ENCODE measurements at places on chromosomes 11 and 22.
A peak's percentile ranks its signal among the peaks of the same experiment; 100 is the strongest.

GRCh38 chr11:64533501-64533900 lies 57.5 kb upstream of the SLC22A12 start:
- no peak for DNase-seq

DNA sequence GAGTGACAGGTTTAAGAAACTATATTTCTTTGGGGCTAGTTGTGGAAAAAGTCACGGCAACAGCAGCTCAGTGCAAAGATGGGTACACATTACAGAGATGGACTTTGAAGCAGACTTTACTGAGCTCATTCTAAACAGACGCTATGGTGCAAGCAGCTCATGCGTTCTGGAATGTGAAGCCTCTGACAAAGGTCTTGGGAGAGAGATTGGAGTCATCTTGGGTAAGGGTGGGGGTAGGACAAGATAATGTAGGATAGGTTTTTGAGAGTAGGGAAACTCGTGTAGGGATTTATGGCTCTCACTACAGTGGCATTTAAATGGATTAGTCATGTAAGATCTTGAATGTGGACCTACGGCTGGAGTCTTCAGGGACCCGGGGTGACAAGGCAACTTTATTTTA lies 36.2 kb upstream of the CLMP start:
- no peak for DNase-seq

- DNase-seq = no peak
Measured at GRCh38 chr22:50361688-50362087, 18.6 kb downstream of the PPP6R2 start.

- DNase-seq = no peak
Measured at GRCh38 chr11:113828191-113828590, 47.2 kb downstream of the USP28 start.

DNA sequence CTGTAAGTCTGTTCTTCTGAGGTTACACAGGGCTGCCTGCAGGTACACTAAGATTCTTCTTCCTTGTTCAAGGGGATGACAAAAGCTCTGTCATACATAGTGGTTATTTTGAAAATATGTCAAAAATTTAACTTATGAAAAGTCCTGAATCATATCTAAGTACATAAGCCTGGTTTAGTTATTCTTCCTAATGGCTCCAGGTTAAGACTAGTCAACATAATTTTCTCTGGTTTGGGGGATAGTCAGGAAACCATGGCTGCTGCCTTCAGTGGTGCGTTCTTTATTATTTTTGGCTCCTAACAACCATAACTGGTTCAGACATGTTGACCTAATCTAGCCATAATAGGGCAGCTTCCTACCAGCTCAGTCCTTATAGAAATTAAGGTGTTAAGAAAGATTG lies 257.4 kb upstream of the DDI1 start:
- peak; percentile 35 for DNase-seq

- no peak for DNase-seq
Measured at GRCh38 chr22:38549101-38549894, 20.7 kb downstream of the DMC1 start.

DNA sequence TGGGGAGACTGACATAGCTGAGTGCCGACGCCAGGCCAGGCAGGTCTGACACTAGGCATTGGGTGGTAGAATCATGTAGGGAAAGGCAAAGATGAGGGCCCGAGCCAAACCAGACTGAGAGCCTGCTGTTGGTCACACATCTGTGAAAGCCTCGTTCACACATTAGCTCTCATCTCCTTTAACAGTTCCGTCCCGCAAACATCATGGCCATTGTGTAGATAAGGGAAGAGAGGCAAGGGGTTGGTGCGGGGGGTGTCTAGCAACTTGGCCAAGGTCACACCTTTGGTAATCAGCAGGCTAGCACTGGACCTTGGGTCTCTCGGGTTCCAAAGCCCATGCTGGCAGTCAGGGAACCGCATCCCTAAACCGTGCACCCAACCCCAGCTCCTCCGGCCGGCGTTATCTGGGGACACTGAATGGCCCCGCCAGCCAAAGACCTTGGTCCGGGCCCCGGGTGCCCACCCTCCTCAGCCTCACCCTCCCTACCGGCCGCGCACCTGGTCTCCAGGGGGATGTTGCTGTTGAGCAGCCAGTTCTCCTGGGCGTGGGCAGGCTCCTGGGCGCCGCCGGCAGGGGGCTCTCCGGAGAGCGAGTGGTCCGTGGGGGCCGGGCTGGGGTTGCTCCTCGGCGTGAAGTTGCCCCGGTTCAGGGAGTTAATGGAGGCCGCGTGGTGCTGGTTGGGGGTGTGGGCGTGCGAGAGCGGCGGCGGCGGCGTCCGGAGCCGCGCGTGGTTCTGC lies 328.3 kb upstream of the NARS2 start:
- DNase-seq = no peak

DNA sequence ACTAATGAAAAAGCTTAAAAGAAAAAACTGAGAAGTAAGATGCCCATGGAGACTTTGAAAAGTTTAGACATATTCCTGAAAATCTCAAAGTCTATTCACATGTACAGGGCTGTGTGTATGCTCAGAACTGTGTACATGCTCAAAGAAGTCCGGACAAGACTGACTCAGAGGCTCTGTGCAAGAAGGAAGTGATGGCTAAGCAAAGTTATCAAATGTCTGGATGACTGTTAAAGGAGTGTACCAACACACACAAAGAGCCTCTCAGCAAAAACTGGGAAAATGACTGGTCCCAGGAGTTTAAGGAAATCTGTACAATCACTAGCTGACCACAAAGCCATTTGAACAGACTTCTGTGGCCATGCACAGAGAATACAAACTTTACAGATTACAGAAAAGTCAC lies 33.1 kb upstream of the ARHGAP32 start:
- peak; percentile 72 for DNase-seq

- DNase-seq = no peak
Measured at GRCh38 chr11:119472856-119473222, 49.9 kb upstream of the THY1 start.

- DNase-seq = no peak
Measured at GRCh38 chr11:44364596-44364995, 54.7 kb upstream of the ALX4 start.

DNA sequence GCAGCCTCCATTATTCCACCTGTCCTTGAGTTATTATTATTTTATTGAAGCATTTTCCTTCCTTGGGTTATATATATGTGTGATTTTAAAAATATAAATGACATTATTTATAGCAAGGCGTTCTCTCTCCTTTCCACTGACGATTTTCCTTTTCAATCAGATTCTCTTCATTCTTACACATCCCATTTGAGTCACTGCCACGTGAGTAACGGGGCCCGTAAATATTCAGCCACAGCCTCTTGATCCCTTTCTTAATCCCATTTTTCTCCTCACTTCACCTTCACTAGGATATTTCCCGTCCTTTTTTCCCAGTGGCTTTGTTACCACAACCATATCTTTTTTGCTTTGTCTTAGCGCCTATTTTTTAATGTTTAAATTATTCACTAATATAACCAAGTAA lies 396.2 kb downstream of the NTM start:
- DNase-seq = no peak

GRCh38 chr11:2196970-2197770 lies 25.6 kb upstream of the TH start:
- peak; percentile 56 for DNase-seq

GRCh38 chr22:47225931-47226633 lies 463.6 kb downstream of the TBC1D22A start:
- no peak for DNase-seq

GRCh38 chr11:133563505-133564025 lies 31.3 kb upstream of the OPCML start:
- no peak for DNase-seq

DNA sequence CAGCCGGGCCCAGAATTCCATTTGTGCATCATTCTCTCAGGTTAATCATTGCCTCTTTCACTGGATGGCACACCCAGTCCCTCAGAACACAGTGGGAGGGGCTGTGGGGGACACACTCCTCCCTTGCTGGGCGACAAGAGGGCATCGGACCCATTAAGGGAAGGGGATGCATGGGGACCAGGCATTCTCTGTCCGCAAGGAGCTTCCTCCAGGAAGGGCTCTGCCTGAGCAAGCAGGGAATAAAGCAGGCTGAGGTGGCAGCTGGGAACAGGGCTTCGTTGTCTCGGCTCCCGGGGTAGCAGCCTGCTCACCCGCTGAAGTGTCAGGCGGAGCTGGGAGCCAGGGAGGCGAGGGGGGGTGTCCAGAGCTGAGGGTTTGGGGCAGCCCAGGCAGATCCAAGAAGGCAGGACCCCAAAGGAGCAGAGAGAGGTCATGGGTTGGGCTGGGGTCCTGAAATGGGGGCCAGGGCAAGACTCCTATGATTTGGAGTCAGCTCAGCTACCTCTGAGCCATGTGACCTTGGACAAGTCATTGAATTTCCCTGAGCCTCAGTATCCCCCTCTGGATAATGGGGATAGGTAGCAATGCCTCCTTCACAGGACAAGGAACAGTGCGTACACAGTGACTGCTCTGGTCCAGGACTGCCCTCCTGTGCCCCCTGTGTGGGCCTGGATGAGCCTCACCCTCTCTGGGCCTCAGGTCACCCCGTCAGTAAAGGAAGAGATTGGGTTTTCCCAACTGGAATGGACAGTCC lies 1.4 kb downstream of the GAL3ST1 start:
- DNase-seq = no peak

GRCh38 chr22:49295465-49295743 lies 532.3 kb downstream of the BRD1 start:
- no peak for DNase-seq

DNA sequence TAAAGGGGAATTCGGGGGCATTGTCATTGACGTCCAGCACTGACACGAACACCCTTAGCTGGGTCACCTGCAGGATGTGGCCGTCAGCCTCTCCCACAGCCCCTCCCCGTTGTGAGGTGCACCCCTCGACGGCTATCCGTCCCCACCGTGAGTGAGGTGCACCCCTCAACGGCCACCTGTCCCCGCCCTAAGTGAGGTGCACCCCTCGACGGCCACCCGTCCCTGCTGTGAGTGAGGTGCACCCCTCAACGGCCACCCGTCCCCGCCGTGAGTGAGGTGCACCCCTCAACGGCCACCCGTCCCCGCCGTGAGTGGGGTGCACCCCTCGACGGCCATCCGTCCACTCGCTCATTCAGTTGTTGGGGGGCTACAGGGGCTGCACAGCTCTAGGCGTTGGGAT lies 2.9 kb downstream of the CDHR5 start:
- DNase-seq = no peak

DNA sequence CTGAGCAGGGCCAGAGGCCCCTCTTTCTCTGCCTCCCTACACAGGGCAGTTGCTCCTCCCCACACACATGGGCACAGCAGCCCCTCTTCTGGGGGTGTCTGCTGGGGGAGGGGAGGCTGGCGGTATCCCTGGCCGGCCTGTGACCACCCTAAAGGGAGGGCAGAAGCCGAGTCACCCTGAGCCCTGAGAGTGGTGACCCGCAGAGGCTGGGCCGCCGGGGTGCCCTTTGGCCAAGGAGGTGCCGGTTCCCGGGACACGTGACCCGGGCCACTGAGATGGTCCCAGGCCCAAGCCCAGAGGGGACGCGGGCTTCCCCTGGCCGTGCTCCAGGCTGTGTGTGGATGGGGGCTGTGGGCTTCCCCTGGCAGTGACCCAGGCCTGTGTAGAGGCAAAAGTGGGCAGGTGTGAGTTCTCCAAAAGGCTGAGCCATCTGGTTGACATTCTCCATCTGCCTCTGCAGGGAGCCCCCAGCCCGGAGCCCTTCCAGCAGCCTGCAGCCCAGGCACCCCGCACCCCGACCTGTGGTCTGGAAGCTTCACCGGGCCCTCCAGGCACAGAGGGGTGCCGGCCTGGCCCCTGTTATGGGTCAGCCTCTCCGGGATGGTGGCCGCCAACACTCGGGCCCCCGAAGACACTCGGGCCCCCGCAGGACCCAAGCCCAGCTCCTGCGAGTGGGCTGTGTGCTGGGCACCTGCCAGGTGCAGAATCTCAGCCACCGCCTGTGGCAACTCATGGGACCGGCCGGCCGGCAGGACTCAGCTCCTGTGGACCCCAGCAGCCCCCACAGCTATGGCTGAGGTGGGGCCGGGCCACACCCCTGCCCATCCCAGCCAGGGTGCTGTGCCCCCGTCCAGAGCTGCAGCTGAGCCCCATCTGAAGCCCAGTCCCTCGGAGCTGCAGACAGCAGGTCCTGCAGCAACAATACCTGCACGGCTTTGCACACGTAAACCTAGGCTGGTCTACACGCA lies 1.0 kb downstream of the ADM2 start:
- DNase-seq = no peak

GRCh38 chr11:5691964-5692361 lies 2.4 kb downstream of the TRIM22 start:
- DNase-seq = no peak

GRCh38 chr11:77424644-77425043 lies 49.2 kb downstream of the PAK1 start:
- no peak for DNase-seq

GRCh38 chr11:92484570-92484969 lies 260.0 kb downstream of the FAT3 start:
- no peak for DNase-seq

DNA sequence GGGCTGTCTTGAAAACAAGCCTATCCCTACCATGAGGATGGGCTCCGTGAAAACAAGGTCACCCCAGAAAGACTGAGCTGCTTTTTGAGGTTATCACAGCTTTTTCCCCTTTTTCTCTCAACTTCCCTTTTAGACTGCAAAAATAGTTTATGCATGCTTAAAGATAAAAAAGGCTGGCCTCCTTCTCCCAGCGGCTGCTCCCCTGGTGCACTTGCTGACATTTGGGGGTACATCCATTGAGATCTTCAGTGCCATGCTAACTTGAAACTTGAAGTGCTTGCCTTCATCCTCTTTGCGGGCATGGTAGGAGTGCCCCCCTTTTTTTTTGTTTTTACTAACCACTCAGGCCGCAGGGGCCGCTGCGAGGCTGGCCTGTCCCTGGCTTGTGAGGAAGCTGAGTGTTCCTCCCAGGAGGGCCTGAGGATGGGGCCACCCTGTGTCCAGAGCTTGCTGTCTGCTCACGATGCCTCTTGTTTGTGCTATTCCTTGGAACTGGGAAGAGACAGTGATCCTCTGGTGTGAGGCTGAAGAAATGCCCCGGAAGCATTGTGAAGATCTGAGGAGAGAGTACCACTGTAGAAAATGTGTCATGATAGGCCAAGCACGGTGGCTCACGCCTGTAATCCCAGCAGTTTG lies 2.2 kb downstream of the TANGO2 start:
- DNase-seq = no peak

- DNase-seq = peak; percentile 64
Measured at GRCh38 chr11:94897330-94897768, 76.0 kb downstream of the CWC15 start.

- no peak for DNase-seq
Measured at GRCh38 chr22:50138988-50139387, 31.5 kb upstream of the PANX2 start.

- DNase-seq = no peak
Measured at GRCh38 chr22:30246814-30247376, 336 bp upstream of the LIF start.
